Glomerular endothelial cell (primary cell): ENCODE measurements at places on chromosomes 3 and 15.

DNA sequence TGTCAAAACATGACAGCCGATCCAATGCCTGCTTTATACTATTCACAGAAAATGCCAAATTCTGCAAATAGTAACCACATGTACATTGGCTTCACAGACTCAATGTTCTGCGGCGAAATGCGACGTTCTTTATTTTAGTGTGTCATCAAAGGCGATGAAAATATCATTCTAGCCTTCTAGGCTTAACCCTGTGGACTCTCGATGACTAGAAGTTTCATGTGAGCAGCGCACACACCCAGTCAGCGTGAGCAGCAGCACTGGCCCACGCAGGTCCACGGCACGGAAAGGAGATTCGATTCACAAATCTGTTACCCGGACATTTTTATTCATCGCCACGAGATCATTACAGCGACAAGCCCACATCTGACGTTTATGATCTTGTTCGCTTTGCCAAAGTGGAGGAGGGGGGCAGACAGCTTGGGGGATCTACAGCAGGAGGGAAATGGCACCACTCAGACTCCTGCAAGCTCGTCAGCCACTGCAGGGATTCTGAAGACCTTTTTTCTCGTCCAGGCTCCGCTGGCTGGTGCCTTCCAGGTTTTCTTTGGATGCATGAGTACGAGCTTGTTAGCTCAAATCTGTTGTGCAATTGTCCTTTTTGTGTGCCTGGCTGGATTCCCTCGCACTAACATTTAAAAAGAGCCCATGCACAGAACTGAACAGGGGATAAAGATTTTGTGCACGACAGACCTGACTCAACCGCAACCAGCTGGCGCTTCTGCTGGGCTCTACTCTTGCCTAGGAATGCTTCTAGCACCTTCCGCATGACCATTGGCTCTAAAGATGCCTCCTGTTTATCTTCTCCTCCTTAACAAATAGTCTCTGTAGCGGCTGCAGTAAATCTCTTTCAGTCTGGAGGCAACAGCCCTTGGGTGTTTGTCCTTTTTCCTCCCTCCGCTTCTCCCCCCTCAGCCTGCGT lies 938.4 kb downstream of the MCTP2 start:
- DNase-seq = no peak

DNA sequence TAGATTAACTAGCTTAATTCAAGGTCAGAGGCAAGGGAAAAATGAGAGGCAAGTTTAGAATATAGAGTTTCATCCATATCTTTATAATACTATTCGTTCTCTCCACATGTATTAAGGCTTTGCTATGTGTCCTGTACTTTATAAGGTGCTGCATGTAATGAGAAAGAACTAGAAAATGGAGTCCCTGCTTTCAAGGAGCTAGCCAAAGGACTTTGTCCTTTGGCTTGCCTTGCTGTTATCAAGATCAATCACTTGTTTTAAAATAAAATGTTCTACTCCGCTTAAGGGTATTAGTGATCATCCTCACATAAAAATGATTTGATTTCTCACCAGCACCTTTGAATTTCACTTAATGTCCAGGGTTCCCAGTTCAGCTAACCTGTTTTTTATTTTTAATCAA lies 470.9 kb downstream of the WDR72 start:
- no peak for DNase-seq

GRCh38 chr3:16670191-16670590 lies 65.0 kb upstream of the DAZL start:
- DNase-seq = no peak

DNA sequence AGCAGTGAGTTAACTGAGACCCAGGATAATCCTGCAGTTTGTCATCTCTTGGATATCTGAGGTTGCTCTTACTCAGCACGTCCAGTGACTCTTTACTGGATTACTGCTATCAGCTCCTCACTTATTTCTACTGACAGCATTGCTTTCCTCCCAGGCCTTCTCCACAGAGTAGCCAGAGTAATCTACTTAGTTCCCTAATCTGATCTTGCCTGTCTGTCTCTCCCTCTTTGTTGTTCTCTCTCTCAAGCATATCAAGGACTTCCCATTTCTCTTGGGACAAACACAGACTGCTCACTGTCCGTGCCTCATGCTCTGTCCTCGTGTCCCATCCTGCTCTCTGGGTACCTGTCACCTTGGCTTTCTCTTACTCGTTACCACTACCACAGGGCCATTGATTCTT lies 376.2 kb downstream of the FEZF2 start:
- DNase-seq = no peak

DNA sequence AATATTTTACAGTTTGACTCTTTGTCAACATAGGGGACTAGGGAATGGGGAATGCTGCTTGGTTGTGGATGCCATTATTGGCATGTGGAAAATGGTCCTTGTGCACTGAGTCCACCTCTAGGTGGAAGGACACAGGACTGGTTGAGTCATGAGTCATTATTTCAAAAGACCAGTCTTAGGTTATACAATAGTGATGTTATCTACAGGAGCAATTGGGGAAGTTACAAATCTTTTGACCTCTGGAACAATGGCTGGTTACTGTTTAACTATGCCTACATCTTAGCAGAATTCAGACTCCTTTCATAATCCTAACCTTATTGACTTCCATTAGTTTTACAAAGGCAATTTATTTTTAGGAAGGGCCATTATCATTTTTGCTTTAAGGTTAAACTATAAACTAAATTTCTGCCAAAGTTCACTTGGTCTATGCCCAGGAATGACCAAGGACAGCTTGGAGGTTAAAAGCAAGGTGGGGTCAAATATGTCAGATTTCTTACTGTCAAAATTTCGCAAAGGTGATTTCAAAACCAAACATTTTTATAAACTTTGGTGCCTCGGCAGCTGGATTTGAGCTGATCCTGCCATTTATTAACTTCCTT lies 11.8 kb upstream of the CCR8 start:
- DNase-seq = no peak

- no peak for DNase-seq
Measured at GRCh38 chr3:195698647-195699387, 22.0 kb upstream of the MUC20 start.

DNA sequence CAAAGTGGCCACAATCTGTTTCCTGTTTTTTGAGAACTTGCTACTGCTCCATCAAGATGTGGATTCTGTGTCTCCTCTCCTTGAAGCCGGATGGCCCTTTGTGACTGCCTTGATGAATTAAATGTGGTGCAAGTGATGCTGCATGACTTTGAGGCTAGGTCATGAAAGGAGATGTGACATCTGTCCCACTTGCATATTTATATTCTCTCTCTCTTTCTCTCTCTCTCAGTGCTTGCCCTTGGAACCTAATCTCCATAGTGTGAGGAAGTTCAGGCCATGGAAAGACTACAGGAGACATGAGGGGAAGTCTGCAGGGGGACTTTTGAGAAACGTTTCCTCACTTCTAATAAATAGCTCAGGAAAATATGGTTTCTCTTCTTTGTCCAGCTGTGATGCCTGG lies 50.0 kb upstream of the ADPGK start:
- no peak for DNase-seq

GRCh38 chr15:100694381-100695021 lies 92.1 kb downstream of the ASB7 start:
- DNase-seq = no peak

- DNase-seq = no peak
Measured at GRCh38 chr3:11247362-11247761, 24.8 kb upstream of the ATG7 start.

GRCh38 chr3:50924638-50925037 lies 249.9 kb downstream of the DOCK3 start:
- DNase-seq = no peak

GRCh38 chr3:111910806-111911205 lies 51.7 kb downstream of the PHLDB2 start:
- DNase-seq = no peak

DNA sequence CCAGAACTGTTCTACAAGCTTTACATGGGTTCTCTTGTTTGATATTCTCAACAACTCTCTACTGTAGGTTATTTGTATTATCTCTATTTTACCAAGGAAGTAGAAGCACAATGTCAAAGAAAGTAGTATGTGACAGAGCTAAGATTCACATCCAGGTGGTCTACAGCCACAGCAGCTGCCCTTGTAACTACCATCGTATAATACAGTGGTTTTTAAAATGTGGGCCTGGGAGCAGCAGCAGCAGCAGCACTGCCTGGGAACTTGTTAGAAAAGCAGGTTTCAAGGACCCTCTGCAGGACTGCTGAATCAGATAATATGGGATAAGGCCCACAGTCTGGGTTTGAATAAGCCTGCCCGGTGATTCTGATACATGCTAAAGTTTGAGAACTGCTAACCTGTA lies 357.1 kb upstream of the SATB1 start:
- DNase-seq = no peak

DNA sequence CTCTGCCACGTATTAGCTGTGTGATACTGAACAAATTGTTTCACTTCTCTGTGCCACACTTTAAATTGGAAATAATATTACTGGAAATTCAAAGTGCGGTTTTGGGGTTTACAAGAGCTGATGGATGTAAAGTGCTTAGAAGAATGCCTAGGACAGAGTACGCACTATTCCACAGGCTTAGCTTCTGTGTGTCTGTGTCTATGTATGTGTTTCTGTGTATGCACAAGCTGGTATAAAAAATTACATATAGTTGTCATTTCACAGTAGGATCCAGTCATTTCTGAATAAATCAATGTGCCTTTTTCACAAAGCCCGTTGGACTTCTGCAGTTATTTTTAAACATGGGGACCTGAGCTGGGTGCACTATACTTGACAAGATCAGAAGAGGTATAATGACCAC lies 370.4 kb downstream of the TUSC7 start:
- no peak for DNase-seq

GRCh38 chr3:50179710-50180109 lies 11.7 kb upstream of the GNAT1 start:
- no peak for DNase-seq

DNA sequence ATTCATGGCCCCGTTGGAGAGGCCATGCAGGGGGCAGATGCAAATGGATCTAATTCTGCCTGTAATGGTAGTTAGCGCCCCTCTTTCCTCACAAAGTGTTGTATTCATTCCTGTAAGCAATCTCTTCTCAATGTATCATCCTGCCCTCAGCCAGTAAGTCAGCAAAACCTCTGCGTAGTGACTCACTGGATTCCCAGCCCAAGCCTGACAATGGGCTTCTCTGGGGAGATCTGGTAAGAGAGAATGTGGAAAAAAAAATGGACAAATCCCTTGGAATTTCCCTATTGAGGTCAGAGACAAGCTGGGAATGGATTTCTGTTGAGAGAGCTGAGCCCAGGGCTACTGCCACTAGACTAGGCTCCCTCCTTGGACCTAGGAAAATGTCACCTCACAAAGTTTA lies 25.4 kb downstream of the ADPGK start:
- DNase-seq = no peak

- no peak for DNase-seq
Measured at GRCh38 chr3:52225452-52226228, at the start of gene TLR9. TSS of gene TLR9 (minus strand) at chr3:52225645. CDS start at chr3:52225529, 116 bp downstream.

DNA sequence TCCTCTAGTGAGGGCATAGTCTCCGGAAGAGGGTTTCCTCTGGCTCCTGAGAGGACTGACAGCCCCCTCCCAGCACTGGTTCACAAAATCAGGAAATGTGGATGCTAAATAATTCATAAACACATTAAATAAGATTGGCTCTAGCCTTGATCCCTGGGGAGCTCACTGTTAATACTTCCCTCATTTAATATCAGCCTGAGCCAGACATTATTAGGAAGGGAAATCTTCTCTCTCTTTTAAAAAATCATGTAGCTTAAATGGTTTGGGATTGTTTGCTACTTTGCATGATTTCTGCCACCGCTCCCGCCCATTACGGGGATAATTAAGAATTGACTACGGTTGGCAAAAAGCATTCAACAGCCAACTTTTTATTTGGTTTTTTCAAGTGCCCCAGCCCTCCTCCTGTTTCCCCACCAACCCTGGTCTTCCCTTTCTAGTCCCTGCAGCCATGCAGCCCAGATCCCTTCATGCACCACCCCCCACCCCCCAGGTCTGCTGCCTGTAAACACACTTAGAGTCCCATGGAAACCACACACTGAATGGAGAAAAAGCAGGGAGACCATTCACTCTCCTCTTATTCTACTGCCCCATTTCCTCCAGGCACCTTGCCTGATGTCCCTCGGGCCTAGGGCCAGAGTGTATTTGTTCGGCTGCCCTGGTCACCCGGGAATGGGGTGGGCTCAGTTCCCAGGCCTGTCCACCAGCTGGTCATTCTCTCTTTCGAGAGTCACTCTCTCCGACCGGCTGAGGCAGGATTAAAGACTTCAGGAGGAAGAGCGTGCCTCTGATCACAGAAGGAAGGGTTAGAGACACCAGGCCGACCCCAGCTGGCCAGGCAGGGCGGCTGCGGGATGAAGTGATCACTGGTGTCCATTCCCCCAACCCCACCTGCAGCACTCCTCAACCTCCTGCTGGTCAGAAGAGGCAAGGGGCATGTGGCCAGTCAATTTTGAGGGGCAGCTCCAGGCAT lies 45.1 kb downstream of the SEMA5B start:
- no peak for DNase-seq

GRCh38 chr3:98048586-98048985 lies 13.5 kb upstream of the GABRR3 start:
- DNase-seq = no peak

- DNase-seq = no peak
Measured at GRCh38 chr3:89375451-89375850, 268.0 kb downstream of the EPHA3 start.

- no peak for DNase-seq
Measured at GRCh38 chr15:57611938-57612337, 20.2 kb downstream of the MYZAP start.

DNA sequence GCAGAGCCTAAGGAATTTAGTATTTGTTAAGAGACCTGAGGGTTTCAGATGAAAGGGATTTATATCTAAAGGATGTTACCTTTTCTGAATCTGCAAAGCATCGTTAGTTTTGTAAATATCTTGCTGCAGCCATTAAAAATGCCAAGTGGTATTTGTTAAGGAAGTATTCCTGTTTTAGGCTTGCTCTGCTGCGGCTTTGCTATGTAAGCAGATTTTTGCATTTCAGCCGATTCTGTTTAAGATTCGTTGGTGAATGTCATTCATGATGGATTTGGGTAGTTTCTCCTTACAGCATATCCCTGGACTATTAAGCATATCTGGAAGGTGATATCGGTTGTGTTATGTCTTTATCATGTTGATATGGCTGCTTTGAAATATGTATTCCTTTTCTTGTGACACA lies 1.0 kb downstream of the USP8 start:
- no peak for DNase-seq

GRCh38 chr3:145869958-145870357 lies 291.0 kb downstream of the PLOD2 start:
- DNase-seq = no peak

GRCh38 chr15:24696201-24696600 lies 20.6 kb downstream of the NPAP1 start:
- no peak for DNase-seq

GRCh38 chr3:123380261-123380660 lies 68.6 kb downstream of the ADCY5 start:
- no peak for DNase-seq

GRCh38 chr15:98221144-98221543 lies 260.6 kb downstream of the ARRDC4 start:
- DNase-seq = no peak

DNA sequence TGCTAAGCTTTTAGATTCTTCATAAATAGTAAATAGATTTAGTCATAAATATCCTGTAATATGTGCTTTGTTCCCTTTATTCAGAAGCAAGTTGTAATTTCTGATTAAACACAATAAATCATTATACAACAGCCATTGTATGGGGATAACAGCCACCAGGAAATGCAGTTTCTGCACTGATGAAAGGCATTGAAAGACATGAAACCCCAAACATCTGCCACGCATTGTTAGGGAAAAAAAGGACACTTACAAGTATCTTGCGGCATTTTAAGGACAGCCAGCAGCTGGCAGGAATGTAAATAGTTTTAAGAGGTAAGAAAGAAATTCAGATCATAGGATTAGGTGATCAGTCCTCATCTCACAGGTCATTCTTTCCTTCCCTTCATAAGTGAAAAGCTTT lies 801.1 kb upstream of the LMCD1 start:
- no peak for DNase-seq

GRCh38 chr3:66107855-66108254 lies 69.1 kb upstream of the MAGI1 start:
- DNase-seq = no peak
